ENCODE measurements at places on chromosomes 3 and 15. TPM values are rescaled to one million over a fixed set of nuclear protein-coding genes. Genes with fewer than 3 reads are reported as not detected.
A peak's percentile ranks its signal among the peaks of the same experiment; 100 is the strongest.

The GTF2E1 gene
- 7.0 TPM for total RNA-seq

- no peak for DNase-seq
Observed at GRCh38 chr3:127784283-127784682, 38.0 kb downstream of the MGLL start.

GRCh38 chr15:32857732-32858131 is 139.9 kb downstream of the GREM1 start:
- DNase-seq: no peak

The HRH1 gene
- total RNA-seq: under 0.01 TPM

DNA sequence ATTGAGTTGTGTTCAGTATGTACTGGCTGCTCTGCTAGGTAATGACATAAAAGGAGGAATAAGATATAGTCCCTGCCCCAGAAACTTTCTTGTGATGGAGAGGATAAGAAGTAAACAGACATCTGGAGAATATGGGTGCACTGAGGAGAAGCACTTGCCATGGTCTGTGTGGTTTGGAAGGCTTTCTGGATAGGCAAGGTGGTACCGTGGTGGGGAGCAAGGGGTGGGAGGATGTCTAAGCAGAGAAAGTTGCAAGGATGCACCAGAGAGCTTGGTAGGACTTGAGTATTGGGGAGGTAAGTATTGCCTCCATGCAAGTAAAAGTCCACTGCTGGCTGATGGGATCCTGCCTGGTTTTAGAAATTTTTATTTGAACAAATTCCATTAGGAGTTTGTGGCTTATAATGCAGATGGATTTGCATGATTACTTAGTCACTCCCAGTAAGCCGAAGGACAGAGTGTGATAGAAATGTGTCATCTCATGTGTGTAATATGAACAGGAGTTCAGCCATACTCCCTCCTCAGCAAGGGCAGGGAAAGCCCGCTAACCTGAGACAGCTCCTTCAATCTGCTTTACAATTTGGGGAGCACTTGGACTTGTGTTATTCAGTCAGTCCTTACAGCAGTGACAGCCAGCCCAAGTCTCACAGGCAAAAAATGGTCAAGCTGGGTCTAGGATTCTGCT is 53.6 kb downstream of the CLSTN2 start:
- DNase-seq: no peak

DNA sequence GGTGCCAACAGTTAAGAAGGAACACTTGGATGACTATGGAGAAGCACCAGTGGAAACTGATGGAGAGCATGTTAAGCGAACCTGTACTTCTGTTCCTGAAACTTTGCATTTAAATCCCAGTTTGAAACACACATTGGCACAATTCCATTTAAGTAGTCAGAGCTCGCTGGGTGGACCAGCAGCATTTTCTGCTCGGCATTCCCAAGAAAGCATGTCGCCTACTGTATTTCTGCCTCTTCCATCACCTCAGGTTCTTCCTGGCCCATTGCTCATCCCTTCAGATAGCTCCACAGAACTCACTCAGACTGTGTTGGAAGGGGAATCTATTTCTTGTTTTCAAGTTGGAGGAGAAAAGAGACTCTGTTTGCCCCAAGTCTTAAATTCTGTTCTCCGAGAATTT is 3.0 kb downstream of the SKIL start:
- no peak for DNase-seq

The SERINC4 gene
- total RNA-seq: under 0.01 TPM

The RTP4 gene
- total RNA-seq: 7.3 TPM

The ZNF662 gene
- 7.3 TPM for total RNA-seq

The RTP1 gene
- total RNA-seq: not detected

The PLA2G4E gene
- not detected for total RNA-seq

- no peak for DNase-seq
Observed at GRCh38 chr3:101996832-101997231, 147.5 kb downstream of the NFKBIZ start.

DNA sequence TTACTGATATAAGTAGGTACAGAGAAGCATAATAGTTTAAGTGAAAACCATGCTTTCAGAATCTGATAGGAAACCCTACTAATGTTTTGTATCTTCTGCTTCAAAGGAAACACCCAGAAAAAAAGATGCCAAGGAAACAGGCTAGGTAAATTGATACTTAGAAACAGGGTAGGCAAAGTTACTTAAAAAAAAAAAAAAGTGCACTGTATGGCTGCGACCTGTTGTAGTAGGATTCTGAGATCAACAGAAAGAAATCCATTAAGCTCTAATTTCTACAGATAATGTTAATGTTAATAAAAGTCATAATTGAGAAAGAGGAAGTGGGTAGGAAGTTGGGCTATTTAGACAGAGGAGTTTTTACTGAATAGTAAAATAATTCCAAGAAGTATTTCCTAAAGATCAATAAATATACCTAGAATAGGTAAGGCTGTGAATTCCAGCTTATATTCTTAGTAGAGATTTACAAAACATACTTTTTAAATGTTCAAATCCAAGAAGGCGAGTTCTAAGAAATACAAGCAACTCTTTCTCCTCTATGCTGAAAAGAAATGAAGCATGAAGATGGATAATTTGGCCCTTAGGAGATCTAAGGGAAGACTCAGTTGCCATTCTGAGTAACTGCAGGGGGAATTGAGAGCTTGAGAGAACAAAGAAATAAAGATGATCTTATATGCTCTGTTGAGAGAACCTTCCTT is 24.1 kb upstream of the STT3B start:
- DNase-seq: no peak

The SCN10A gene
- total RNA-seq: under 0.01 TPM

GRCh38 chr15:82572986-82573385 is 32.7 kb upstream of the RPS17 start:
- DNase-seq: no peak

DNA sequence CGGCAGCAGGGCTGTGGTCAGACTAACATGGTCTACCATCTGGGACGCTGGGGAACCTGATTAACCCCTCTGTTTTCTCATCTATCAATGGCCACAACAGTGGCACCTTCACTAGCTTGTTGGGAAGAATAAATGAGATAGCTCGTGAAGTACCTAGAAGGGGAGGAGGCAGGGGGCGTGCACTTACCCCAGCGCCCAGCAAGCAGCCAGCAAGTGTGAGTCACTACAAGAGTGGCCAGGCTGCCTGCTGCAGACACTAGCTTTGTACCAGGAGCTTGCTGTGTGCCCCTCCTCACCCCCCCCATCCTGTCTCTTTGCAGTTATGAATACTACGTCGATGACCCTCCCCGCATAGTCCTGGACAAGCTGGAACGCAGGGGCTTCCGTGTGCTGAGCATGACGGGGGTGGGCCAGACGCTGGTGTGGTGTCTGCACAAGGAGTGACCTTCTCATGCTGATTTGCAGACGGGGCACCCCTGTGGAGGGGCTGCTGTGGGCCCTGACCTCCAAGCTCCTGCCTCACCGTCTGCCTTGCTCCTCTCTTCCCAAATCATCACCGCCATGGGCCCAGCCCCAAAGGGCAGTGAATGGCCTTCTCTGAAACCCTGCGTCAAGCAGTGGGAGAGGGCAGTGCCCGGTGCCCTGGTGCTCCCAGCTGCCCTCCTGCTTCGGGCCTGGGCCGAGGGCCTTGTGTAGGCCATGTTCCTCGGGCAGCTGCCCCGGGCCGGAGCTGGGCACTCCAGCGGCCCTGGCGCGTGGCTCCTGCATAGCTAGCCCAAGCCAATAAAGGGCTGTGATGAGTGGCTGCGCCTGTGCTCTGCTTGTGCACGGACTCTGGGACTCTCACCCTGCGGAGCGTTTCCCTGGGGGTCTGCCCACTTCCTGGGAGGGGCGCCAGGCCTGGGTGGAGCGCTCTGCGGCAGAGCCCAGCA is 2.6 kb upstream of the C15orf62 start:
- DNase-seq: no peak

The CPA3 gene
- 80.5 TPM for total RNA-seq

DNA sequence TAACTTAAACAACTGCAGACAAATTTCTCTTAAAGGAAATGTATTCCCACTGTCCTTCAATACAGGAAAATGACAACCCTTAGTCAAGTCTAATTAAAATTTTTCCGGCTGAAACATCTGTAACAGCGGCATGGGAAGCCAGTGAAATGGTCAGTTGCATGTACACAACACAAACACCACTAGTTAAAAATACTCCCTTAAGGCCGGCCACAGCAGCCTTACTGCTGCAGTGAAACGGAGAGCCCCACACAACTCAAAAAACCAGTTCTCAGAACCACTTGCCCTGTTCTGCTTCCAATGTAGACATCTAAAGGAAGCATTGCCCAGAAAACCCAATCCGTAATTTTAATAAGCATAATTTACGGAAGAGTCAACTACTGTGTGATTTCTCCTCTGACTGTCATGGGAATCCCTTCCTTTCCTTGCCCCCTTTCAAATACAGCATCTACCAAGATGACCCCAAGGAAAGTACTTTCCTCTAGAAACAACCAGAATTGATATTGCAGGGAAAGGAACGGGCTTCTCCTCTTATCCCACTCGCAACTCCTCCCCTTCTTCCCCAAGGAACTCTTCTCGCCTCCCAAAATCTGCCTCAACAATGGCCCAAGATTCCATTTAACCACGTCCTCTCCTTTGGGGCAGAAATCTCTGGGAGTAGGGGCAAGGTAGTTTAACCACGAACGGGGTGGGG is 1.6 kb downstream of the FBN1 start:
- DNase-seq: no peak

DNA sequence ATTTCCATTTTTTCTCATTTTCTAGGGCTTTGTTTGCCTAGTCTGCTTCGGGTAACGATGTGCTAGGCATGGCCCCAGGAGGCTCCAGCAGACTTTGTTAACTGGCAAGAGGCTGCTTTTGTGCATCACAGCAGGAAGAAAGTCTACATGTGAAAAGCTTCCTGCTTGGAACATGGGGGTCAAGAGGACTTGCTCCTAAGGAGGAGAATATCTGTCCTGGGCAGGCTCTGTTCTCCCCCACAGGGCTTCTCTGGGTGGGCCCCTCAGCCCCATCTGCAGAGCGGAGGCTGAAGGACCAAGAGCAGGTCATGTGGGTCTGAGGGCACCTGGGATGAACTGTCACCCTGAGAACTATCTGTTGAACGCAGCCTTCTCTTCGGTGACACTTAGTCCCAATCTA is 94.7 kb downstream of the CCNL1 start:
- no peak for DNase-seq

DNA sequence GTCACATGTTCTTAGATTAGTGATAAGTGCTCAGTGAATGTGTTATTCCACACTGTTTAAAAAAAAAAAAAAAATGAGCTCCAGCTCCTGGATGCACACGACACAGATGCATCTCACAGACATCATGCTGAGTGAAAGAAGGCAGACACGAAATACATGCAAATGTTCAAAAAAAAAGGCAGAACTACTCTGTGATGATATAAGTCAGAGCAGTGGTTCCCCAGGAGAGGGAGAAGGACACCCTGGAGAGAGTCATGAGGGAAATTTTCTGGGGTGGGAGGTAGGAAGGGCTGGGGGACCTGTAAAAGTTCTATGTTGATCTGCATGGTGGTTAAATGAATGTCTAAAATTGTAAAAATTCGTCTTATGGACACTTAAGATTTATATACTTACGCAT is 4.3 kb downstream of the CSRNP1 start:
- DNase-seq: no peak

DNA sequence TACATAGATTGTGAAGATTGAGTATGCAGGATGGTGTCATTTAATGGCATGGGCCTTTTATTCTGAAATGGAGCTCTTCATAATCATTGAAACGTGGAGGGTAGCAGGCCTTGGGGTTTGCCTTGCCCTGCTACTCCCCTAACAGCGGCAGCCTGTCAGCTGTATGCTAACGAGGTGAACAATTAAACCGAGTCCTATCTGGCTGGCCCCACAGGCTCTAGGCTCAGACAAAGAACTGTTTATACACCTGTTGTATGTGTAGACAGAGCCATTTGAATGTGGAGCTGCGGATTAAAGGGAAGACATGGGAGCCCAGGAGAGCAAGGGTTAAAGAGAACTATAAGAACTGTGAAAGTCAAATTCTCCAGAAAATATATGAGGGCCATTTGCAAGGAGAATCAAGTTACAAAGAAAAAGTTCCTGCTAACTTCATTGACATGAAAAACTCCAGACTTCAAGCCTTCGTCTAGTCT is 116.7 kb upstream of the CGNL1 start:
- DNase-seq: no peak

DNA sequence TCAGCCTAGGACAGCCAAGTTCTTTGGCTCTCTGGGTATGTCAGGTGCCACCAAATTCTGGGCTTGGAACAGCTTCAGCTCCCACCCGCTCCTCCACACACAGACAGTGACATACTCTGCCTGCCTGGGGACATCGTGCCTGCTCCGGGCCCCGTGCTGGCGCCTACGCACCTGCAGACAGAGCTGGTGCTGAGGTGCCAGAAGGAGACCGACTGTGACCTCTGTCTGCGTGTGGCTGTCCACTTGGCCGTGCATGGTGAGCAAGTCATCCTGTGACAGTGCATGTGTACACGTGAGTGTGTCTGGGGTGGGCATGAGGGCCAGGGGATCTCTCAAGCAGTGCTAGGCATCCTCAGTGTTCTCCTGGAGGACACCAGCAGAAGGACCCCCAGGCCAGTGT is 922 bp downstream of the IL17RC start:
- no peak for DNase-seq

DNA sequence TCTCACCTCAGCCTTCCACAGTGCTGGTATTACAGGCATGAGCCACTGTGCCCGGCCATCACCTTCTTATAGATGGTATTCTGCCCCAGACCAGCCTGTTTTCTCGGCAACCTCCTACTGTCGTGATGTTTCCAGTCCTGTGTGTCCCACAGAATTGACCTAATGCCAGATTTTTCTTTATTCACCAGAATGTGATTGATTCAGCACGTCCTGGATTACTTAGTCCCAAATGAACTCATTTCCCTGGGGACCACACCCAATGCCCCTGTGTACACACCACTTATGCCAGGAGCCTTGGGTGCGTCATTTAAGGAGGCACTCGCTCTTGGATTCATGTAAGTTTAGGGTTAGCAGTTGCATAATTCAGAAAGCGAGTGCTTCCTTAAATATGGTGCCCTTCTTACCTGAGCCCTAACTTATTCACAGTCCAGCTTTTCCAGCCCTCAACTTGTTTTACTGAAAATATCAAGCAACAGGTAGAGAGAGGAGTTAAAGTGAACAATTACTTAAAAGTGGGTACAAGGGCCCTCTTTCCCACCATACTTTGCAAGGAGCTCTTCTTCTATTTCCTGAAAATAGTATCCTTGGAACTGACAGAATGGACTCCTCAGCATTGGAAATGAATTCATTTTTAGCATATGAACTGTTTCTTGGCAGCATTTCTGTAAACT is 64.6 kb upstream of the UBE2E1 start:
- no peak for DNase-seq

GRCh38 chr3:48038971-48039481 is 22.8 kb upstream of the MAP4 start:
- no peak for DNase-seq

The UBE2E1 gene
- 44.2 TPM for total RNA-seq

DNA sequence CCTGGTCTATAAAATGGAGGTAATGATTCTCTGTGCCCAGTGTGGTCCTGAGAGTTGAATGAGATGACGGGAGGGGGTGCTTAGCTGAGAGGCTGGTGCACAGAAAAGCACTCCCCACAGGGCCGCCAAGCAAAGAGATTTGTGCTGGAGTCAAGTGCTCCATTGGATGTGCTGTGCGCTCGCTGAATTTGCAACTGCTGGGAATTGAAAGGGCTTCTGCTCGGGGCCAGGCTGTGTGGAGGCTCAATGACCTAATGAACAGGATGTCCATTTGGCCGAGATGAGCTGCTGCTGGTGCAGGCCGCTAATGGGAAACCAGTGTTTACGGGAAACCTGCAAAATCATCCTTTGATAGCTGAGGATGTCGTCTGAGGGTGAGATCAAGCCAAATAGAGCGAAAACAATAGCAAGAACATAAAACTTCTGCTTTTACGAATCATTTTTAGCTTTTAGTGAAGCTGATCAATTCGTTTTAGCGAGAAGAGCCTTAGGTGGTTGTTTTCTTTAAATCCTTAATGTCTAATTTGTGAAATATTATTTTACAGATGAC is 211.7 kb downstream of the GABRG3 start:
- DNase-seq: no peak

- peak; percentile 36 for DNase-seq
Observed at GRCh38 chr15:23877502-23878412, 190.7 kb upstream of the NDN start.

The ZNF860 gene
- total RNA-seq: under 0.01 TPM

Measured in hematopoietic multipotent progenitor cell (in vitro differentiated cells).